Central memory CD4-positive, alpha-beta T cell (primary cell): ENCODE measurements at places on chromosomes 3 and 15.

GRCh38 chr3:152225201-152225600, 43.5 kb upstream of the MBNL1 start:
- DNase-seq = no peak

DNA sequence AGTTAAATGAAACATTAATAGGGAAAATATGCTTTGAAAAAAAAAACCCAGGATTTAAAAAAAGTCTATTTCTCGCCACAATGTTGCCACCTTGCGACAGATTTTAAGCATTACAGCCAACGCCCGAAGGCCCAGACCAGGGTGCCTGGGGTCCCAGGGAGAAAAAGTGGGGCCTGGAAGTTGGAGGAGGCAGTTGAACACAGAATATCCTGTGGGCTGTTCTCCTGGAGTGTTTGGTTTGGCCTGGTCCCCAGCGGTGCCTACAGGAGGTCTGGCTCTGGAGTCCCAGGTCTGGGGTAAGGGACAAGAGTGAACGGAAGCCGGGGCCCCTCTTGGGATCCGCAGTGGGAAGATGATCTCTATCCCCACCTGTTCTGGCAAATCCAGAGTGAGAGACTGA, 3.4 kb downstream of the RNU6-1 start:
- DNase-seq = peak; percentile 53

GRCh38 chr15:80202016-80202315, 49.2 kb downstream of the FAH start:
- DNase-seq = no peak

- DNase-seq = peak; percentile 50
Observed at GRCh38 chr15:50247819-50248655, 17.5 kb downstream of the HDC start.

DNA sequence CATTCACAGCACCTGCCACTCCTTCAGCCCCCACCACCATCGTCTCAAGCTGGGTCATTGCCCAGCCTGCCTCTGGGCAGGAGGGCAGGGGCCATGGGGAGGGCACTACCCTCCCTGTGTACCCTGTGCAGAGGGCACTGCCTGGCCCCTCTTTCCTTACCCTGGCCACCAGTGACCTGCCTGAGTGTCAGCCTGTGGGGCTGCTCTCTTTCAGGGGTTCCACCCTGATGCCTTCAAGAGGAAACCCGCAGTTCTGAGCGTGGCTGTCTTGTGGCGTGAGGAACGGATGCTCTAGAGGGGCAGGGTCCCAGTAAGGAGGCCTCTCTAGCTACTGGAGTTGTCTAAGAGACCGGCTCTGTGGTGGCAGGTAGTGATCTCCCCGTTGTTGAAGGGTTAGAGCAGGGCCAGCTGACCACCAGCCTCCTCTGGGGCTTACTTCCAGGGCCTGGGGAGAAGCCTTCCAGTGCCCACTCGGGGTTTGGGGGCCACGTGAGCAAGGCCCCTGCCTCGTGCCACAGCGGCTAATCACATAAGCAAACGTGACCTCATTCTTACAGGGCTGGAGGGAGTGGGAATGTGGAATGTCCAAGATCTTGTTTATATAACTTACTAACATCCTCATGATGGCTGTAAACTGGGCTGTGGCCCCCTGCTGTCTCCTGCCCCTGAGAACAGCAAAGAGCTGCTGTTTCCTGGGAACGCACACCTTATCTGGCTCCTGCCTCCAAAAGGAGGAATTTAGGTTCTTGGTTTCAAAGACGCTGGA, 31.4 kb upstream of the SEC13 start:
- no peak for DNase-seq

- no peak for DNase-seq
Observed at GRCh38 chr3:23162934-23163333, 40.2 kb upstream of the UBE2E2 start.

GRCh38 chr15:79617071-79617470, 184.9 kb downstream of the MINAR1 start:
- DNase-seq = no peak

- no peak for DNase-seq
Observed at GRCh38 chr3:72401005-72401545, 447.2 kb downstream of the SHQ1 start.

GRCh38 chr3:10025205-10026083, 793 bp upstream of the FANCD2 start:
- DNase-seq = no peak

- DNase-seq = no peak
Observed at GRCh38 chr3:52372822-52373504, 56.8 kb downstream of the DNAH1 start.

- DNase-seq = no peak
Observed at GRCh38 chr3:116444819-116445310, 422 bp downstream of the LSAMP start.

DNA sequence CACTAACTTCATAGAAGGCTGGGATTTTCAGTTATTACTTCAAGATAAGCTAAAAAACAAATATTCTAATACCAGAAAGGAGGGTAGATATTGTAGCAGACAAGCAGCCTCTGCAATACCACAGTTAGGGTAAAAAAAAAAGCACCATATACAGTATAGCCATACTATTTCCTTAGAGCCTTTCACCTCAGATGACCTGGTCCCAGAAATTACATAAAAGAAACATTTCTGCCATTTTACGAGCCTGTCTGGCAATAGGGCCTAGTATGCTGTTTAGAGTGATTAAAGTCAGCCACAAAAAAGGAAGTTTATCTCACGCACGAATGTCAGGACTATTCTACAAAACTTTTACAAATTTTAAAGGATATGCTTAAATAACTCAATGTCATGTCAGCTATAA, 1016.6 kb downstream of the PLOD2 start:
- no peak for DNase-seq

DNA sequence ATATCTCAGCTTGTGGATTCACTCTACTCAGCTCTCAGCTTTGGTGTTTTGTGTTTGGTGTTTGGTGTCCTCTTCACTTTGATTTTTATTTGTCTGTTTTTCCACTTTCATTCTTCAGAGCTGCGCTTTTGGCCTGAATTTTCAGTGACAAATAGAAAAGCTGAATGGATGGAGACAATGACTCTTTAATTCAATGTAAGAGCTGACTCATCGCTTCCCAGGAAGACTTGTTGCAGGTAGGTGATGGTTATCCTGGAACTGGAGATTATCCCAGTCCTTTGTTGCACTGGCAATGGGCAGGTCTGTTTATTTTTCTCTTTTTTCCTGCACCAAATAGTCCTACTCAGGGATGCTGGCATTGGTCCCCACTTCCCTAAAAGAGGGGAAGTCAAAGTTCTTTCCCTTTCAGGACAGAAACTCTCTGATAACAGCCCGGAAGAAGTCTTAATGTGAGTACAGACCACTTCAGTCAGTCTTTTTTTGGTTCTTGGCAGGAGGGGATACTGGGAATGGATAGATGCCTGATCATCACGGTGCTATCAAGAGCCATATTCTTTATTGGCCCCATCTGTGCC, 12.4 kb upstream of the AEN start:
- DNase-seq = no peak

- DNase-seq = no peak
Observed at GRCh38 chr15:23857028-23857641, 170.0 kb upstream of the NDN start.

- DNase-seq = no peak
Observed at GRCh38 chr3:12618426-12618825, 45.5 kb downstream of the RAF1 start.

DNA sequence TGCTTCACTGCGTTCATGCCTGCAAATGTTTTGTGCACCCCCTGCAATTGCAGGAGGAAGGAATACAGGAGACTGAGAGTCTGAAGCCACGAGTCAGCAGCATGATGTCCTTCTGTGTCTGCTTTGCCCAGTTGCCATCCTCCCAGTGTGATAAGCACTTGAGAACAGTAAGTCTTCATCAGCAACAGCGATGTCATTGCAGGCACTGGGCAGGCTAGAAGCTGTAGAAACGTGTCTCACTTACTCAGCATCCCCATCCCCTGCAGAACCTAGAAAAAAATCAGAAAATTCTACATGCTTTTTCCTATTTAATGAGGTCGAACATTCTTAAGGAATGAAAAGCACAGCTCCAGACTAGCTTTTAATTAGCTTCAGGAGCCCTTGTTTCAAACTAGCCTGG, 156.5 kb upstream of the LPP start:
- no peak for DNase-seq
